ENCODE measurements at places on chromosomes 11 and 22.

GRCh38 chr11:9525116-9525515 lies 48.4 kb upstream of the WEE1 start:
- DNase-seq = no peak

GRCh38 chr11:126945319-126945718 lies 55.3 kb downstream of the KIRREL3 start:
- no peak for DNase-seq

DNA sequence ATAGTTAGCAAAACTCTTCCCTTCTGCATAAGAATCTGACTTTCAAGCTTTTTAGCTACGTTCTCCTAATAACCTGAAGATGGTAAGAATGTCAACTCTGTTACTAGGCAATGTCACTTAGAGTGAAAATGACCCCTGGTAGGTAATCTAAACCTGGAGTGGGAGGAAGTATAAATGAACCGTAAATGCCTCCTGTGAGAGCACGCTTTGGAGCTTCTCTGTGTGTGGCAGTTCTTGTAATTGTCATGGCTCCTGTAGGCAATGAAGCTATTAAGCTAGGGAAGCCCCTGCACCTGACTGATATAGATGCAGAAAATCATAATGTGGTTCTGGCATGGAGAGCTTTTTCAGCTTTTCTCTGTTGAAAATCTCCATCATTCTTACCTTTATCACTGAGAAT lies 29.4 kb downstream of the CALCA start:
- no peak for DNase-seq

DNA sequence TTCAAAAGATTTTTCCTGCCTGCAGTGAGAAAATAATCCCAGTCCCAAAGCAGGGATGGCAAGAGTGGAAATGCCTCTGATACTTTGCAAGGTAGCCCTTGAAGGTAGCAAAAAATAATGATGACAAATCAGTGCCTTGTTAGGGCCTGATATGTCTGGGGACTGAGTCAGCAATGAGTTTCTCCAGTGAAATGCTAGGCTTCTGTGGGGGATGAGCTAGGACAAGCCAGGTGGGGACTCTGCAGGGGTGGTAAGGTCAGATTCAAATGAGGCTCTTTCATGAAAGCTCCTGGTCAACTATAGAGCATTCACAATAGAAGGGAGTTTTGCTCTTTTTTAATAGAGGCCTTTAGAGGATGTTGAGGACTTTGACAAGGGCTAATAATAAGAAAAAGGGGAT lies 77.7 kb downstream of the ME3 start:
- no peak for DNase-seq

GRCh38 chr22:43393132-43393843 lies 18.5 kb upstream of the MPPED1 start:
- no peak for DNase-seq

GRCh38 chr22:26642465-26643417 lies 14.6 kb upstream of the MIAT start:
- DNase-seq = no peak

- no peak for DNase-seq
These were observed 5.9 kb downstream of the OOSP1 start for GRCh38 chr11:59943997-59944714.

DNA sequence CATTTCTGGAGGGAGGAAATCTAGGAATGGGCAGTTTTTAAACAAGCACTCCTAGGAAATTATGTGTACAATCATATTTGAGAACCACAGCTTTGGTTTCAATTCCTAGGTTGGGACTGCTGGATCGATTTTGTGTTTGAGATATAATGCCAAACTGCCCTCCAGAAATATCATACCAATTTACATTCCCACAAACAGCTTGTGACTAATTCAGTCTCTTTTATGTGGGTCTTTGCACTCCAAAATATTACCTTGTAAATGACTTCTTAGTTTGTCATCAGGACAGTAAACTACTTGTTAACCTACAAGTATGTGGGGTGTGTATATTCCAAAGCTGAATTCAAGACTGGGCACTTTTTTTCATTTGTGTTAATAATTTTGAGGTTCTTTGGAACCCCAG lies 9.8 kb upstream of the BARX2 start:
- DNase-seq = no peak

- DNase-seq = no peak
These were observed 25.6 kb upstream of the RRM1 start for GRCh38 chr11:4068962-4069361.

DNA sequence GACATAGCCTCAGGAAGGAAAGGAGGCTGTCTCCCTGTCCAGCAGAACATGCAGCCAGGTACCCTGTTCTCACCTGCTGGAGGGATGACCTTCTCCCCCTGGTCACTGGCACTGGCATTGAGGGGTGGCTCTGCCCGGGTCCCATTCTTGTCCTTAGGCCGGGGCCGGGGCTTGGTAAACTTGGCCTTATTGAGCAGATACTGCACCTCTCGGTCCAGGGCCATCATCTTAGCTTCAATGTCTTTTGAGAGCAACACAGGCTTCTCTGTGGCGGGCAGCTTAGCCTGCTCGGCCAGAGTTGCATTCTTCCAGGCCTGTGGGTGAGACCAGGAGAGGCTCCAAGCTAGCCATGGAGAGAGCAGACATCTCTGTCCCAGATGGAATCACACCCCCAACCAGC lies 10.5 kb downstream of the HYOU1 start:
- DNase-seq = no peak

GRCh38 chr11:115164774-115165173 lies 339.4 kb downstream of the CADM1 start:
- no peak for DNase-seq

DNA sequence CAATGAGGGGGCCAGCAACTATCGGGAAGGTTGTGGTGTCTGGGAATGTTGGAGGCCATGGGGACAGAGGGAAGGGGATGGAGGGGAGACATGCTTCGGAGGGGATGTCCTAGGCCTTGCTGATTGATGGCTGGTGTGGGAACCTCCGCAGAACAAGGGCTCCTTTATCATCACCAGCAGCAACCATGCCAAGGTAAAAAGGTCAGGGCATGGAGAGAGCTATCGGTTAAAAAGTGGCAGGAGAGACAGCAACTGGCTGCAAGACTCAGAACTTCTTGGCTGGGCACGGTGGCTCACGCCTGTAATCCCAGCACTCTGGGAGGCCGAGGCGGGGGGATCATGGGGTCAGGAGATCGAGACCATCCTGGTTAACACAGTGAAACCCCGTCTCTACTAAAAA lies 3.0 kb downstream of the GSTT4 start:
- DNase-seq = no peak

DNA sequence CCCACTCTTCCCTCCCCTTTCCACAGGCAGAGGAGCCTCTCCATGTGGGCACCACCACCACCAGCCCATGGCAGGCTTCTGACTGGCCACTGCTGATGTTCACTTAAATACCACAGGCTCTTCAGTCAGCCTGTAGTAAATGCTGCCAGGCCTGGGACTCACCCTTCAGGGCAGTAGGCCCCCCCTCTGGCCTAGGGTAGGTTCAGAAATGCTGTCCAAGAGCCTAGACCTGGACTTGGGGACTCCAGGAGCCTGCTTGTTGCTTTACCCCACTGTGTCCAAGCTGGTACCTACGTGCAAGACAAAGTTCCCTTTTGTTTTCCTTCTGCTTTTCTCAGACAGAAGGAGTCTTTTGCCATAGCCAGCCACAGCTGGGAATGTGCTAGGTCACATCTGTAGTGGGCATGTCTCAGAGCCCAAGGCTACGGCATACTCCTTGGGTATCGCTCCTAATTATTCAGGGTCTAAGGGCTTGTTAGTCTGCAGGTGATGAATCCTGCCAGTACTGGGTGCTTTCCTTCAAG lies 38.6 kb downstream of the TMEM135 start:
- no peak for DNase-seq

DNA sequence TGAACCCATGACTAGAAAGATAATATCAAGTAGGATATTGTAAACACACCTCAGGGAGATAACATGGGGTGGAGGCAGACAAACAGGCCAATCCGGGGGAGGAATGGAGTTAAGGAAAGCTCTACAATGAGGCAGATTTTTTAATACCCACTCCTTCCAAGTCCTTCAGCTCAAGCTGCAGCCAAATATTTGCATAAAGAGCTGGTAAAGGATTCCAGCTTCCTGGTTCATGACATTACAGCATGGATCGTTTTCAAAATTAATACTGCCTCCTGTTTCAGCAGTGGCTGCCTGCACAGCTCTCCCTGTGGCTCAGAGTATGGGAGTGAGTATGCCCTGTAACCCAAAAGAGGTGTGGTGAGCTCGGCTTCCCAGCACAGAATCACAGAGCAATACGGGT lies 5.1 kb downstream of the POU2AF3 start:
- no peak for DNase-seq

GRCh38 chr11:99841885-99842284 lies 821.1 kb downstream of the CNTN5 start:
- DNase-seq = no peak

DNA sequence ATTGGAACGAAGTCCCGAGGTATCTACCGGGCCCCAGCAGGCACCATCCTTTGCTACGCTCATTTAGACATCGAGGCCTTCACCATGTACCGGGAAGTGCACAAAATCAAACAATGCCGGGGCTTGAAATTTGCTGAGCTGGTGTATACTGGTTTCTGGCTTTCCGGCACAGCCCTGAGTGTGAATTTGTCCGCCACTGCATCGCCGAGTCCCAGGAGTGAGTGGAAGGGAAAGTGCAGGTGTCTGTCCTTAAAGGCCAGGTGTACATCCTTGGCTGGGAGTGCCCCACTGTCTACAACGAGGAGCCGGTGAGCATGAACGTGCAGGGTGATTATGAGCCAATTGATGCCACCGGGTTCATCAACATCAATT lies 158.8 kb upstream of the GUCY1A2 start:
- DNase-seq = no peak

- no peak for DNase-seq
These were observed 77.7 kb downstream of the BRD1 start for GRCh38 chr22:49749885-49750510.

DNA sequence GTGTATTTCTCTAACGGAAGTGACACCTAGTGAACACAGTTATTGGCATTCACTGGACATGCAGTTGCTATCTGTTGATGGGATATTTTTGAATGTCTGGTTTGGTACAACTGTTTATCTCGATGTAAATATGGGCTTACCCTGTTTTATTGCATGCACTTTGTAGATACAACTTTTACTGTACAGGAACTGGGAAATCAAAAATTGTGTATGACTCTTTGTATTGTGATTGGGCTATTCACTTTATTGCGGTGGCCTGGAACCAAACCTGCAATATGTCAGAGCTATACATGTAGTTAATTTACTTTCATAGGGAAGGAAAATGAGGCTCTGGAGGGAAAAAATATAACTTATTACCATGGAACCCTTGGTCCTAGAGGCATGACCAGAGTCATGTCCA lies 380.7 kb upstream of the KIRREL3 start:
- DNase-seq = no peak

GRCh38 chr11:119671561-119672015 lies 57.4 kb downstream of the NECTIN1 start:
- peak; percentile 95 for DNase-seq

- no peak for DNase-seq
These were observed 637.5 kb upstream of the FAT3 start for GRCh38 chr11:91587131-91587530.

- no peak for DNase-seq
These were observed 16.1 kb upstream of the TBX1 start for GRCh38 chr22:19744350-19745006.

DNA sequence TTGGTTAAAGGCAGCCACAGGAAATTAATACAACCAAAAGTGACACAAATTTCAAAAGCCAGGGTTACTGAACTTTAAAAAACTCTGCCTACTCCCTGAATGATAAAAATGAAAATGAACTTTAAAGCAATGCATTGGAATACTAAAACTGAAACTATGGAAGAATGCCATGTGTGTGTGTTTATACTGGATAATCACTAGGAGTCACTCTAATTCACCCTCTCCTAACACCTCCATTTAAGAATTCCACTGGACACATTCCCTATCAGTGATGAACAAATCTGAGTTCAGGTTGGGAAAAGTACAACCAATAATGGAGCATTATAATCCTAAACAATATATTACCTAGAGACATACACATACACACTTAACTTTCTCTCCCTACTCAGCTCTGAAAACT lies 27.5 kb upstream of the PLAAT3 start:
- DNase-seq = no peak

- DNase-seq = no peak
These were observed 64.7 kb upstream of the CD5 start for GRCh38 chr11:61037441-61038093.

GRCh38 chr22:37330200-37331033 lies 48.1 kb downstream of the CYTH4 start:
- peak; percentile 81 for DNase-seq

DNA sequence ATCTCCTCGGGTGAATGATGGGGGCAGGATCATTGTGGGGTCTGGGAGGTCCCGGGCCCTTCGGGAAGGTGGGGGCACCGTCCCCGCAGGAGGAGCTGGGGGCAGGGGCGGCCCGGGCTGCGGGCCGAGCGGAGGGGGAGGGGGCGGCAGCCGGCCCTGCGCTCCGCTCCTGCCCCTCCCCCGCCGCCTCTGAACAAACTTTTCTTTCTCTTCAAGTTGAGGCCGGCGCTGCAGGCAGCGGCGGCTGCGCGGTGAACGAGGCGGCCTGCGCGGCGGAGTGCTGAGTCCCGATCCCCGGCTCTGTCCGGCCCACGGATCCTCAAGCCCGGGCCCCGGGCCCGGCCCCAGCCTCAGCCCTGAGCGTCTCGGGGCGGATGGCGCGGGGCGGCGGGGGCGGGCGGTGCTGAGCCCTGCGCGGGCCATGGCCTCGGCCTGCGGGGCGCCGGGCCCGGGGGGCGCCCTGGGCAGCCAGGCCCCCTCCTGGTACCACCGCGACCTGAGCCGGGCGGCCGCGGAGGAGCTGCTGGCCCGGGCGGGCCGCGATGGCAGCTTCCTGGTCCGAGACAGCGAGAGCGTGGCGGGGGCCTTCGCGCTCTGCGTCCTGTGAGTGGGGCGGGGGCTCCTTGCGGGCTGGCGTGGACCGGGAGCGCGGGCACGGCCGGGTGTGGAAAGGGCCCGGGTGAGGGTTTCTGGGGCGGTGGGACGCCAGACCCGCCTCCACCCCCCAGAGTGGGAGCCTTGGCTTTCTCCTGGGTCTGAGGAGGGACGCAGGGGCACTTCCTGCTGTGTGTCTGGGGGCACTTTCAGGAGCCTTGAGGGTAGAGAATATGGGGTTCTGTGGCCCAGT lies at the start of gene INPPL1:
INPPL1 (plus strand) TSS at position 204 of the 847 bp plus-strand sequence; CDS start at position 422, 218 bp downstream.
- DNase-seq = peak; percentile 46

DNA sequence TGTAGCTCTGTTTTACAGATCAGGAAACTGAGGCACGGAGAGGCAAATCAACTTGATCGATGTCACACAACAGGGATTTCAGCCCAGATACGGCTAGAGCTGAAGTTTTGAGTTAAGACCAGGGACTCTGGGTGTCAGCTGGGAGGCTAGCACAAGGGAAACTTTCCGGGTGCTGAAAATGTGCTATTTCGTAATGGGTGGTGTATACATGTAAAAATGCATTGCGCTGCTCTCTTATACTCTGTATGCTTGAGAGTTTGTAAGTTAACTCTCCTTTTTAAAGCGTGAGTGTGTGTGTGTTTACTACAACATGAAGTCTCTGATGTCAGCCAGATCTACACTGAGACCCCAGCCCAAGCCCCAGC lies 227.6 kb downstream of the MN1 start:
- no peak for DNase-seq
